ENCODE measurements at places on chromosomes 4 and X. TPM values are rescaled to one million over a fixed set of nuclear protein-coding genes. Genes with fewer than 3 reads are reported as not detected.

DNA sequence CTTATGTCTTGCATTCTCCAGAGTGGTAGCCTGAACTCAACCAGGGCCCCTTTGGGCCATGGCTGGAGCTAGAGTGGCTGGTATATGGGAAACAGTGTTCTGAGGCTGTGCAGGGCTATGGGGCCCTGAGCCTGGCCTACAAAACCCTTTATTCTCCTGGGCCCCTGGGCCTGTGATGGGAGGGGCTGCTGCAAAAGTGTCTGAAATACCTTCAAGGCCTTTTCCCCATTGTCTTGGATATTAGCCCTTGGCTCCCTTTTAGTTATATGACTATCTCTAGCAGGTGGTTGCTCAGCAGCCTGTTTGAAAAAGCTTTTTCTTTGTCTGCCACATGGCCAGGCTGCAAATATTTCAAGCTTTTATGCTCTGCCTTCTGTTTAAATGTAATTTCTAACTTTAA lies 22.5 kb downstream of the APOOL start:
- DNase-seq = no peak

GRIA3 gene
- 0.84 TPM for polyA plus RNA-seq

BRS3 gene
- not detected for polyA plus RNA-seq

DNA sequence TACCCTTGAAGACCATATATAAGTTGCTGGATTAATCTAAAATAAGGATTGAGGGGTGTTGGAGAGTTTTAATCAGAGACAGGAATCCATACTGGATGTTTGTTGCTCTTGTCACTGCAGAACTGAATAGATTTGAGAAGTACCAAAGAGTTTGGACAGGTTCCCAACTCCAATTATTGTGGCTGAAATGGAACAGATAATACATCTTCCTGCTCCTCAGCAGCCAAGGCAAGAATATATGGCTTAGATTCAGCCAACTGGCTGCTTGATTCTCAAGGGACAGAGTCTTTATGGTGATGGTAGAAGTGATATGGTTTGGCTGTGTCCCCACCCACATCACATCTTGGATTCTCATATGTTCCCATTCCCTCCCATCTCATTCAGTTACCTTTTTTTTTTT lies 97.0 kb upstream of the PDHA2 start:
- no peak for DNase-seq

- no peak for DNase-seq
Measured at GRCh38 chrX:116342903-116343302, 93.5 kb upstream of the SLC6A14 start.

SPP1 gene
- polyA plus RNA-seq = 2.2 TPM

DNA sequence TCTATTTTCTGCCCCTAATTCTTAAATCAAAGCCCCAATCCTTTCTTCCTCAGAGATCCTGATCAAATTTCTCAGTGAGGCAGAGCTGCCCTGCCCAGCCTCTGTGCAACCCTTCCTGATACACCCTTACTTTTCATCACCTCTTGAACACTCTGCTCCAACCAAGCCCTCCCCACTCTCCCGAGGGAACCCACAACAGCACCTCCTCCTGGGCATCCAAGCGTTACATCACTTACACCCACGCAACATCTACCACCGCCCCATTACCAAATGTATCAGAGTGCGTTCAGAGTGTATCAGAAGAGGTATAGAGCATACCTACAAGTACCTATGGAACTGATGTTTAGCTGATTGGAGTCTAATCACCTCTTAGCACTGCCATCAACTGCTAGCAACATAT lies 186.5 kb downstream of the RAP1GDS1 start:
- DNase-seq = no peak

ARHGAP10 gene
- polyA plus RNA-seq = 13.2 TPM

- no peak for DNase-seq
Measured at GRCh38 chrX:129361576-129361975, 161.7 kb downstream of the SMARCA1 start.

GRCh38 chr4:71211748-71212147 lies 127.1 kb upstream of the SLC4A4 start:
- peak; percentile 57 for DNase-seq

GRCh38 chr4:4685810-4686795 lies 144.3 kb upstream of the STX18 start:
- no peak for DNase-seq

KCNE5 gene
- polyA plus RNA-seq = 1.5 TPM

DNA sequence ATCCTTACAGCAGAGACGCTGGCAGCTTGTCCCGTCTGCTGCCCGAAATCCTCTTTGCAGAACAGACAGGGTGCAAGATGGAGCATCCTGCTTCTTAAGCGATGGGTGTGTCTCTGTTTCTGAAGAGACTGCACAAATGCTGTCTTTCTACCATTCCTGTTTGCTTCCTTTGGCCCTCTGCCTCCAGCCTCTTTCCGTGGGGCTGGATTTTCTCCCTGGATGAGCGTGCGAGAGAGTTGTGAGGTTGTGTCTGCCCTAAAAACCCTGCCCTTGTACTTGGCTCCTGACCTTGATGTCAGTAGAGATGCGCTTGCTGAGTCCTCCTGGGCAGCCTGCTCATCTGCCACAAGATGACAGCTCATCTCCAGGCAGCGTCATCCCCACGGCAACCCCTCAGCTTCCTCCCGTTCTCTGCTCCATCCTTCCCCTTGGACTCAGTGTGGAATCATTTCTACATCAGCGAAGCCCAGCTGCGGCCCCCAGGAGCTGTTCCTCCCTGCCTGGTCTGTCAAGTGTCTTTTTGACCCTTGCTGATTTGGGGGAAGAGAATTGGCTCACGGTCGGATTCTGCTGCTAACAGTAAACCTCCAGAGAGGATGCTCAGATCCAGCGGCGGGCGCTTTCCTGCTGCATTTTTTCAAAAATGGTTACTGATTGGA lies 246.2 kb downstream of the ASMT start:
- no peak for DNase-seq

- no peak for DNase-seq
Measured at GRCh38 chr4:136811496-136812077, 720.7 kb downstream of the PCDH18 start.

MXRA5 gene
- 0.69 TPM for polyA plus RNA-seq

GRCh38 chr4:21979196-21979595 lies 30.6 kb upstream of the KCNIP4 start:
- no peak for DNase-seq

- DNase-seq = no peak
Measured at GRCh38 chr4:89545315-89545714, 237.7 kb upstream of the GPRIN3 start.

- DNase-seq = no peak
Measured at GRCh38 chrX:24619647-24620046, 27.5 kb downstream of the PCYT1B start.

DNA sequence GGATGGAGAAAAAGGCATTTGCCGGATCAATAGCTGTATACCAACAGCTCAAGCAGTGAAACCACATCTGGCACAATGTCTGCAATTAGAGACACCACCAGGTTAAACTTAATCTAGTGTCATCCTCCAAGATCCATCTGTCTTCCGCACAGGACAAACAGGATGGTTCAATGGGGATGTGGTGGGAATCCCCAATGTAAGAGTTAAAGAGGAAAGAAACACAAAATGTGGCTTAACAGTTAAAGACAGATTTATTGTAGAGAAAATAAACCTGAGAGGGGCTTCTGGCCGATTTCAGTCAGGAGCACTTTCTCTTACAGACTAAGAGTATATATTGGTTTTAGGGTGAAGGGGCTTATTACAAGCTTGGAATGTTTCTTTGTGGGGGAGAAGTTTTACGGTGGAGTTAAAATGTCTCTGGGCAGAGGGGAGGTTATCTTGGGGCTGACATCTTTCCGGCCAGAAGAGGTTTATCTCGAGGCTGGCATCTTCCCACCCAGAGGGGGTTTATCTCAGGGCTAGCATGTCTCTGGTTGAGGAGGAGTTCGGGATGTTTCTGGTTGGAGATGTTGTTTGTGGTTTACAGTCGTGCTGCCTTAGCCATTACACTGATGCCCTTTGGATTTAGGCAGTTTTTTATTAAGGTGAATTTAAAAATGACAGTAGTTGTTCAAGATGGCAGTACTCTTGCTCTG lies 61.7 kb downstream of the KANTR start:
- DNase-seq = no peak

MAOB gene
- polyA plus RNA-seq = 179 TPM

DCAF8L1 gene
- polyA plus RNA-seq = 0.01 TPM

TCEAL7 gene
- polyA plus RNA-seq = 11.2 TPM

DNA sequence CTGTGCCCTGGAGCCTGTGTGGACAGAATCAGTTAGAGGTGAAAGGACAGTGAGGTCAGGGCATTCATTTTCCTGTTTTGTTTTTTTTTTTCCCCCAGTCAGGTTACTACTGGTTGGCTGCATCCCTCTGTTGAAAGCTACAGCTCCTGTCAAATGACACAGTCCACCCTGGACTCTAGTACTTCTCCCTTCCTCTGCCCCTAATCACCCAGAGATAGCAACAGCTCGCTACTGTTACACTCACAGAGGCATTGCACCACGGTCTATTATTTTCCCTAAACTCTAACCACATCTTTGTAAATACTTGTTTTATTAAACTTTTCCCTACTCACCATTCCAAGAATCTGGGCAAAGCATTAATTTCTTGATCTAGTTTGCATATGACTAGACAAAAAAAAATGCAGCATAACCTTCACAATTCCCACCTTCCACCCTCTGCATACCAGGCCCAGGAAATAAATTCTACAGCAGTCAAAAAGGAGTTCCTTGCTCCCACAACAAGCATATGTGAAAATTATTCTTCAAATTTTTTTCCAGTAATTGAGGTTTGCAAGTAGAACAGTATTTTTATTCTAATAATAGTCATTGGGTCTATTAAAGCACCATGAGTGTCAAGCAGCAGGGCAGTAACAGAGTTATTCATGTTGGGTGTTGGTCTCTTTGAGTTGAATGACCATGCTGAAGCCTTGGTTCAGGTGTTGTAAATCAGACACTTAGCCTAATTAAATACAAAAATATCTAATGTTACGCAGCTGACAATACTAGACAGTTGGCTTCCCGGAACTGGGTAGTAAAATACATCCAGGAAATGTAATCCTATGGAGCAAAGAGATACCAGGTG lies 329.2 kb downstream of the INPP4B start:
- DNase-seq = peak; percentile 46

DNA sequence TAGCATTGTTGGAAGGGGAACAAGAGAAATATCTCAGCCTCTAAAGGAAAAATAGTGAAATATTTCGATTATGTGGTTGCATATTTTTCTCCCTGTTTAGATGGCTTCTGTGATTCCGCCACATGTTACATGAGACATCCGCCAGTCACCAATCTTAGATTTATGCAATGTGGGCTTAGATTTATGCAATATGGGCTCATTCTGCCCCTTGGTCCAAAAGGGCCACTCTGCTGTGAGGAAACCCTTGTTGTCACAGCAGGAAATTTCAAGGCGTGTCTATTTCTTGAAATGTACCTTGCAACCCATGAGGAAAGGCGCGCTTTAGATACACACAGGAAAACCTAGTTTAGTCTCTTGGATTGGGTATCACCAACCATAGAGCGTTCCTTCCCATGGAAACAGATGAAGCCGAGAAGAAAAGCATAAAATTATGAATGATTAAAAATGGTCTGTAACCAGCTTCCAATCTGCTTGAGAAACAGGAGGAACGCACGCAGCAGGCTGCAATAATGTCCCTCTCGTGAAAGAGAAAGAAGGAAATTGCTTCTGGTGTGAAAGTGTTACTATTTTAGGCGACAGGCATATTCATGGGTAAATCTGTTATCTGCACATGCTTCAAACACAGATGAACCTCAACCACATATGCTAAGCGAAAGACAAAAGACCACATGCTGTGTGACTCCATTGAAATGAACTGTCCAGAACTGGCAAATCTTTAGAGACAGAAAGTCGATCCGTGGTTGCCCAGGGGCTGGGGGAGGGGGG lies 3.7 kb downstream of the RS1 start:
- DNase-seq = peak; percentile 59

ZNF732 gene
- polyA plus RNA-seq = not detected

All from small intestine (tissue), 16 donors.